ENCODE measurements at places on chromosomes 11 and 22. TPM values are rescaled to one million over a fixed set of nuclear protein-coding genes. Genes with fewer than 3 reads are reported as not detected.

DNA sequence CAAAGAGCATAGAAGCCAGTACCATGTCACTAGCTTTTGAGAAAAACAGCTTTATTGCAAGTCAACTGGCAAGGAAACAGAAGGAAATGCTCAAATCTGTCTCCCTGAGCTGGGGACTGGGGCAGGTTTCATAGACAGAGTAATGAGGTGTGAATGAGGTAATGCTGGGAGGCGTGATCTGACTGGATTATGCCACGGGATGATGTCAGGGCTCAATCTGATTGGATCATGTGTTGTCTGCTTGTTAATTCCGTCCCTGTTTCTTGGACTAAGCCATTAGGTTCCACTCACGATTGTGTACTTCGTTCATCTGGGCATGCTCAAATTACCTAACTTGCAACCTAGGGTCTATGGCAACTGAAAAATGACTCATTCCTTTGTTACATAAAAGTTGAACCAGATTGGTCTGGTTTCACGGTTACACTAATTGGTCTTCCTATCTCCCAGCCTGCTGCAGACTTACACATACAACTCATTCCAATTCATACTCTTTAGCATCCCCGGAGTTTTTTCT, 20.2 kb upstream of the OR10A5 start:
- DNase-seq, result no peak

The FADS1 gene
- 56.5 TPM for total RNA-seq

DNA sequence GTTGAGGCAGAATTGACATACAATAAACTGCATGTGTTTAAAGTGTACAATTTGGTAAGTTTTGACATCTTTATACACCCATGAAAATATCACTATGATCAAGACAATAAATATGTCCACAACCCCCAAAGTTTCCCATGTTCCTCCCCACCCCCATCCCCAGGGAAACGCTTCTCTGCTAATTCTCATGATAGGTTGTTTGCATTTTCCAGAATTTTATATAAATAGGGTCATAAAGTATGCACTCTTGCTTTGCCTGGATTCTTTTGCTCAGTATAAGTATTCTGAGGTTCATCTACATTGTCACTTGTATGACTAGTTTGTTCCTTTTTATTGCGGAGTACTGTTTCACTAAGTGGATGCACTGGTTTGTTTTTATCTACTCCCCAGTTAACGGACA, 35.6 kb downstream of the MYEOV start:
- no peak for DNase-seq

- DNase-seq, result no peak
Measured at GRCh38 chr22:27895600-27895999, 23.5 kb downstream of the PITPNB start.

- DNase-seq, result no peak
Measured at GRCh38 chr22:23804781-23805291, 18.1 kb downstream of the SMARCB1 start.

The LAYN gene
- total RNA-seq, result 0.67 TPM

- DNase-seq, result no peak
Measured at GRCh38 chr22:30054764-30055069, 25.5 kb upstream of the HORMAD2 start.

DNA sequence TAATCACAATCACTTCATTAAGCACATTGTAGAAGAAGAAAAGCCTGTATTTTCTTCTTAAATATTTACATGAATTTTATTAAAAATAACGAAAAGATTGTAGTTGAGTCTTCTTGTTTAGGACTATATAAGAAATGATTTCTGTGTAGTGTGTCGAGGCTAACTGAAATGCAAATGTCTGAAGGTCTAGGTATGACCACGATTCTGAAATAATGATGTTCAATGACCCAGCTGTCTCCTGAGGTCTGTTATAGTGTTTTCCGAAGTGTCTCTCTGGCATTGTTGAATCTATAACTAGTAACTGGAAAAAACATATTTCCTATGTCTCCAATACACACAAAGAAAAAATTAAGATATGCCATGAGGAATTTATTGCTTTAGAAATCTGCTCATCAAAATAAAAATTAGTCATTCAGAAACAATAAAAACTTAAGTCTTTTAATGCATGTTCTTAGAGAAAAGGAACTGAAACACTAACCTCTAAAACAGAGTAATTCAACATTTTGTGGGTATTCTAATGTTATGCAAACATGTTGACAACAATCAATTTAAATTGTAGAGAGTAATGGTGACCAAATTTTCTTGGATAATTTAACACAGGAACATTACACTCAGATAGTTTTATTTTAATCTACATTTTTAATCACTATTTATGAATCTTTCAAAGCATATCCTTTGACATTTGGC, 55.0 kb downstream of the CASP12 start:
- DNase-seq, result no peak

- no peak for DNase-seq
Measured at GRCh38 chr11:100753571-100753970, 66.5 kb downstream of the ARHGAP42 start.

The ROBO4 gene
- total RNA-seq, result not detected

DNA sequence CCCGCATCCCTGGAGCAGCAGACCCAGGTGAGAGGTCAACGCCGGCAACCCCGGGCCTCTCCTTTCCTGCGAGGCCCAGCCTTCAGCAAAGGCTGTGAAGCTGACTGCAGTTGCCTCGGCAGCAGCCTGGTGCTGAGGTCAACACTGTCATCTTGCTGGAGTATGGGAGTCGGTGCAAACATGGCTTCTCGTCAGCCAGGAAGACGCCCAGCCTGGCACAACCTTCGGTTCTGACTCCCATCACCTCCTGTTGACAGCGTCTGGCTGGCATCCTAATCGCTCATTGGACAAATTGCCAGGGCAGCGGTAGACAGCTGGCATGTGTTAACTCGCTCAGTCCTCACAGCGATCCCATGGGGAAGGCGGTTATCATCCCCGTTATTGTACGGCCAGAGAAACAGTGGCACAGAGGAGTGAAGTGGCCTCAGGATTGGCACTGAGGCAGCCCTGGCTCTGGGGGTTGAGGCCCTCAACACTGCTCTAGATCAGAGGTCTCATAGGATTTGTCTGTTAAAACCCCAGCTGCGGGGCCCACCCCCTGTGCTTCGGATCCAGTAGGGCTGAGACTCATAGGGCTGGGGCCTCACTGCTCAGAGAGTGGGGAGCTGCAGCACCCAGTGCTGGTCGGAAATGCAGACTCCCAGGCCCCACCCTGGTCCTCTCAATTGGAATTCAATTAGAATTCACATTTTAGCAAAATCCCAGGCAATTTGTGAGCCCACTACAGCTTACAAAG, 39.3 kb upstream of the TP53I11 start:
- no peak for DNase-seq

DNA sequence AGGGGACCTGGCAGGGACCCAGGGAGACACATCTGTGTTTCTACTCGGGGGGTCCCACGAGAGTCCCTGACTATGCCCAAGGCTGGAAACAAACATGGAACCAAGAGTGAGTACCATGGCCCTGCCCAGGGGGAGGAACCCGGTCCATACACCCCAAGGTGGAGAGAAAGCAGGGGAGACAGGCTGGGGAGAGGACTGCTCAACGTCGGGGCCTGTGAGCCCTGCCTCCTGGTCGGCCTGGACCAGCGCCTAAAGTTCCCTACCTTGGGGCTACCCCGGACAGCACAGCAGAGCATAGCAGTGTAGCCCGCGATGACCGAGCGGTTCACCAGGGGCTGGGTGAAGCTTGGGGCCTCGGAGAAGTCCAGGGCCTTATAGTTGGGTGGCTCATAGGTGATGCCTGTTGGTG, 20.2 kb downstream of the MYBPC3 start:
- DNase-seq, result no peak

DNA sequence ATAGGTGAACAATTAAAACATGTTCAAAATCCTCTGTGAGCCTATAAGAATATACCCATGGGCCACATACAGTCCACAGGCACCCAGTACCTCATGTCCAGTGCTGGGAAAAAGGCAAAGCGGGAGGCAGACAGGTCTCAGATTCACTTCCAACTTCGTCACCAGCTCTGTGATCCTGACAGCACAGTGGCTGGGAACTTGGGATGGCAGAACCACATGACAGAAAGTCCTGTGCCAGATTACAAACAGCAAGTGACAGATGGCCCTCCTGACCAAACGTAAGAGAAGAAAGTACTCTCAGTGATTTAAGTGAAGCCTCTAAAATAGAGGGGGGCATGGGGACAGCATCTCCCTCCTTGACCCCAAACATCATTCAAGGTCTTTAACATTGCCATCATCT, 5.8 kb downstream of the SLC1A2 start:
- DNase-seq, result no peak

- no peak for DNase-seq
Measured at GRCh38 chr22:49847751-49848689, 5.6 kb upstream of the ZBED4 start.

The F2 gene
- not detected for total RNA-seq

GRCh38 chr11:119676461-119677020, 52.5 kb downstream of the NECTIN1 start:
- DNase-seq, result no peak

DNA sequence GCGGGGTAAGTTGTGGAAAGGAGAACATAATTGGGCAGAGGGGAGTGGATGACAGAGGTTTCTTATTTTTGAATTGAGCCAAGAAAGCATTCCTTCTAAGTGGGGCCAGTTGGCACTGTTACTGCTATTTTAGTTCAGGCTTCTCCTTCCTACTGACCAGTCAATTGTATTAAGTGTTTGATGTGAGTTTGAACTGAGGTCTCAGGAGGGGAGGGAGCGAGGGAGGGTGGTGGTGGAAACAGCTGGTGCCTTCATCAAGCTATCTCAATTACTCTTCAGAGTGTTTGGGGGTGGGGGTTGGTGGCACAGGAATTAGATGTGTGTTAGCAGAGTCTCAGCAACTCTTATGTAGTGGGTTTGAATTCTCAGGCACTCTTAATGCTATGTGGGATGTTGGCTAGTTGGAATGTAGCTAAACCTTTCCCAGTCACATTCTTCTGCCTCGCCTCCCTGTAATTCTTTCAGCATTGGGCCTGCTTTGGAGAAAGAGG, 14.5 kb downstream of the CTNND1 start:
- DNase-seq, result no peak

DNA sequence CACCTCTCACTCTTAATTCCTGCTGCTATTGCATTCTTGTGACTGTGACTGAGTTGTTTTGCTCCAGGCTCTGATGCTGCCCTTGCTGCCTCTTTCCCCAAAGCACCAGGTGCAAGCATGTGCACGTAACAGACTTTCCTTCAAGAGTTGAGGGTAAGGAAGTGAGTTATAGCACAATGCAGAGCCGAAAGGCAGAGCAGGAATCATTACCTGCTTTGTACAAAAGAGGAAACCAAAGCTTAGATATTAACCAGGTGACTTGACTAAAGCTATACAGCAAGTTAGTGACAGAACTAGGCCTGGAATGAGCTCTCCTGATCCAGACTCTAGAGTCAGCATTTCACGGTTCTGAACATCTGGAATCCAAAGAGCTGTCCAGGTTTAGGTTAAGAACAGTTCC, 33.6 kb downstream of the NEU3 start:
- DNase-seq, result no peak

GRCh38 chr11:119816660-119817059, 87.7 kb upstream of the NECTIN1 start:
- peak; percentile 32 for DNase-seq

DNA sequence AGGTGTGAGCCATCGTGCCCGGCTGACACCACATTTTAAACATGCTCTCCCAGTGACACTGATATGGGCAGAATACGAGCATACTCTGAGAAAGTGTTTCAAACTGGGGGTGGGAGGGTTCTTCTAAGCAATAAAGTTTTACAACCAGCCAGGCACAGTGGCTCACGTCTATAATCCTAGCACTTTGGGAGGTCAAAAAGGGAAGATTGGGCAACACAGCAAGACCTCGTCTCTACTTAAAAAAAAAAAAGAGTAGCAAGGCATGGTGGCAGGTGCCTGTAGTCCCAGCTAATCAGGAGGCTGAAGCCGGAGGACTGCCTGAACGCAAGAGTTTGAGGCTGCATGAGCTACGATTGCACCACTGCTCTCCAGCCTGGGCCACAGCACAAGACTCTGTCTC, 2.2 kb downstream of the GANAB start:
- no peak for DNase-seq

- no peak for DNase-seq
Measured at GRCh38 chr11:99015634-99016454, 4.9 kb upstream of the CNTN5 start.

DNA sequence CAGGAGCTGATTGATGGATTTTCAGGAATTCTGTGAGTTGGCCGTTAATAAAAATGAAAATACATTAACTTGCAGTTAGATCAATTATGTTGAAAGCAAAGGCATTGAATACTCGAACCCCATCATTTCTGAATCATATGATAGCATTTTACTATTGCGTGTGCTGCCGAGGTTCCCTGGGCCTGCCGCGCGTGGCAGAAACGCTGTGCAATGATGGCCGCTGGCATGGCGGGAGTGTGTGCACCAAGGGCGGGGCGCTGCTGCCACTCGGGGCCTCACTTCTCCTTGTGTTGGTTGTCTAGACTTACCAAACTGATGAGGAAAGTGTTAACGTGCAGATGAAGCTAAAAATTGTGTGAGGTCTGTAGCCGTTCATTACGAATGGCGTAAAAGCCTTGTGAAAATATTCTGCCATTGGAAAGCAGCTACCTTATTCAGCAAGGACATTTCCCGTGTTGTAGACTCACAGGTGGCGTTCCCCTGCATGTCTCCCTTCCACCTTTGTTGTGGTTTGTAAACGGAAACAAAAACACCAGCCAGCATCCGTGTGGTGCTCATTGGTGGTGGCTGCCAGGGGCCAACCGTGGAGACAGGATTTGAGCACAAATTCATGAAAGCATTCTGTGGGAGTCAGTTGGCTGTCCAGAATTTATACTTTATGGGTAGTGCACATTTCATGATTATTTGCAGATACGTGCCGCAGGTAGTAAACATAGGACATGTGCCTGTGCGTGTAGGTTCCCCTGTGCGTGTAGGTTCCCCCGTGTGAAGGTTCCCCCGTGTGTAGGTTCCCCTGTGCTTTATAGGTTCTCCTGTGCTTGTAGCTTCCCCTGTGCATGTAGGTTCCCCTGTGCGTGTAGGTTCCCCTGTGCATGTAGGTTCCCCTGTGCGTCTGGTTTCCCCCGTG, 5.9 kb upstream of the GRAMD4 start:
- DNase-seq, result no peak

DNA sequence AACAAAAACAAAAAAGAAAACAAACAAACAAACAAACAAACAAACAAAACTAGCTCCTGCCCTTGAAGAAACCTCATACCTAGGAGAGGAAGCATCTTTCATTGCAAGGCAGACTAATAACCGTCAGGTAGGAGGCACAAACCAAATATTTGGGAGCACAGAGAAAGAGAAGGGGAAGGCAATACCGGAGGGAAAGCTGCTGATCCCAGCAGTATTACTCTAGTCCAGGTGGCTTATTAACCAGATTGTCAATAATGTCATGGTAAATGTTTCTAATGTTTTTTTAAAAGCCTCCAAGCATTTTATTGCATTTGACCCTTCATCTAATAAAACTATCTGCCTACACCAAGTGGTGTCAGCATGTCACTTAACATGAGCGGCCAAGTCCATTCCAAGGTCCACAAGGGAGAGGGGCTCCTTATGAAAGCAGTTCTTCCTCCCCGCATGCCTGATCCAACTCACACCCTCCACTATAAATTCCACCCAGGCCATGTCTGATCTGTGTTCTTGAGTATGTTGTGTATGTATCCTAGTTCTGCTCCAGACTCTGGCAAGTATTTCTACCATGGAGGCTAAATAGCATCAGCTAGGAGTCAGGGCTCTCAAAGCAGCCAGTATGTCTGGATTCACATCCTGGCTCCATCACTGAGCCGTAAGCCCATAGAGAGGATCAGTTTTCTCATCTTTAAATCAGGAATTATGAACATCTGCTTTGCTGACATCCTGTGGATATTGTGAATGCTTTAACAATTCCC, 208.1 kb upstream of the TENM4 start:
- DNase-seq, result no peak

Measured in natural killer cell treated with Interleukin-12 subunit alpha and Interleukin-12 subunit beta and Interleukin-15 and Interleukin-18, amount 100 ng/mL, for 72 hours (primary cell).